Small intestine (tissue), 16 donors: ENCODE measurements at places on chromosomes 5 and 9. TPM values are rescaled to one million over a fixed set of nuclear protein-coding genes. Genes with fewer than 3 reads are reported as not detected.

DNA sequence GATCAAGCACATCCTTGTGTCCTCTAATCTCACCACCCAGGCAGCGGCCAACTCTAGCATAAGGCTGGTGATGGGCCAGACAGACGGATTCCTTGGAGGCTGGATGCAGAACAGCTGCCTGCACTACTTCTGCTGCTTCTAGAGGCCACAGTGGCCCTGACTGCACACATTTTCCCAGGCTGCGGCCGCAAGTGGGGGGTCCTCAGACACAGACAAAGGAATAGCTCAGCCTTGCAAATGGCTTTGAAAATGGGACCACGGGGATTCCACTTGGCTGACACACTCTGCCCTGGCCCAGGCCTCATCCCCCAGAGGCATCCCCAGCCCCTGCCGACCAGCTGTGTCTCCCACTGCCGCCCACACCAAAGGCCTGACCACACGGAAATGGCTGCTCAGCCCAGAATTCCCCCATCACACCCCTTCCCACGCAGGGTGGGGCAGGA lies 540.8 kb downstream of the BNC2 start:
- no peak for DNase-seq

- DNase-seq: no peak
Observed at GRCh38 chr5:181087309-181087708, 43.7 kb downstream of the OR2V1 start.

DNA sequence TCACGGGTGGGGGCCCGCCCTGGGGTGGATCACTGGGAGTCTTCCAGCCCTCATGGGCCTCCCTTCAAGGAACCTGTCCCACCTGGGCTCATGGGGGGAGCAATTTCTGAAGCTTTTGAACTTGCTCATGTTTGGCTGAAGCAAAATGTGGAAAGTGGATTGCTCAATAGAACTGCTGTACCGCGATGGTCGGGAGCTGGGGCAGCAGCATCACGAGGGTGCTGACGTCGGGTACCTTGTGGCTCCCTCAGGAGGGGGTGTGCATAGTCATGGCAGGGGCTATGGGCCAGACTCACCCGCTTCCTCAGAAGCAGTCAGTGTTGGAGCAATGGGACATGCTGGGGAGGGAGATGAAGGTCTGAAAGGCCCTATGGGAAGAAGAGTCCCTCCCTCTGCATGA lies 57.9 kb downstream of the PRRT1B start:
- no peak for DNase-seq

GRCh38 chr9:89661956-89662717 lies 57.3 kb downstream of the GADD45G start:
- peak; percentile 99 for DNase-seq

Gene NEURL1B
- polyA plus RNA-seq: 17.8 TPM

Gene AMBP
- 0.81 TPM for polyA plus RNA-seq

Gene HABP4
- 4.2 TPM for polyA plus RNA-seq

Gene FOXD4
- polyA plus RNA-seq: not detected
